ENCODE measurements at places on chromosomes 1 and 21.

DNA sequence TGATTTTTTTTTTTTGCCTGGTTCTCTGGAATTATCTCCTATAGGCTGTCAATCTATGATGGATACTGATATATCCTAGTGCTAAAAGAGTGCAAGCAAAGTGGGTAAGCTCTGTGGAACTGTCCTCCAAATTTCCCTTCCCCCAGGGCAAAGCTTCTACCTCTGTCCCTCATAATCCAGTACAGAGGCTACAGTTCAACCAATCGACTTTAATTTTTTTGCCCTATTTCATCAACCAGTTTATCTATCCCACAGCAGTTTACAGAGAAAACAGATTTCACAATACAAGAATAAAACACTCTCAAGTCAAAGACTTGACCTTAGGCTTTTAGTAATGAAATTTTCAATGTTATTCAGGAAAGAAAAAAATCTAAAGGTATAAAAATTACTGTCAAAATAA lies 13.9 kb downstream of the PUM1 start:
- DNase-seq: no peak

GRCh38 chr1:214470132-214470531 lies 81.3 kb downstream of the PTPN14 start:
- no peak for DNase-seq

GRCh38 chr1:64624808-64625207 lies 120.1 kb upstream of the RAVER2 start:
- DNase-seq: no peak

- DNase-seq: no peak
These were observed 10.5 kb upstream of the GNG12 start for GRCh38 chr1:67843746-67844145.

DNA sequence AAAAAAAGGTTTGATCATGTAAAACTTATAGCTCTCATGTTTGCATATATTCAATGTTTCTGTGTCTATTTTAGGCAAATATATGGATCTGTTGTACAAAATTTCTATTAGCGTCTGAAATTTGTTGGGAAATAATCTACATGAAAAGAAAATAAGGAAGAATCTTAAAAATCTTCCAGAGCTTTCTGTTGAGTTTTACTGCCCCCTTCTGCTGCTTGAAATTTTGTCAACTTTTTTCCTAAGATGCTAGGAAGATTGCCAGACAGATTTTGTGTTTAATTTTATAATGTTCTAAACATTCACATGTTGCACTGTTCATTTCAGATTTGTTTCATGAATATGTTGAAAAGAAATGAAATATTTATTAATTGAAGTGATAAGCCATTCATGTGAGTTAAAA lies 2.5 kb upstream of the PTGS2 start:
- no peak for DNase-seq

DNA sequence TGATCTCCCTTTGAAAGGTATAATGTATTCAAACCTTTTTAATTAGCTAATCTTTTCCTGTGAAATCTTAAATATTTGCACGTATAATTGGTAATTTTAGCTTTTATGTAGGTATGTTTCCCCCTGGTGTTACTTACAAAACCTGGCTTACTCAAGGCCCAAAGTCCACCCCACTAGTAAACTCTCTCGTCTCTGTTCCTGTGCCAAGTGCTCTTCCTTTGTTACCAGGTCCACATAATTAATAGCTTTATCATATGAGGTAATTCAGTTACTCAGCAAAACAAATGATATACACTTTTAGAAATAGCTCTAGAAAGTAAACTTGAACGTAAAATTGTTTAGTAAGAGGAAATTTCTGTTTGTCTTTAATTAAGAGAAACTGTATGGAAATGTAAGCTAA lies 36.7 kb downstream of the NFIA start:
- no peak for DNase-seq

- no peak for DNase-seq
These were observed 280.2 kb downstream of the PTGER3 start for GRCh38 chr1:70767377-70767776.

DNA sequence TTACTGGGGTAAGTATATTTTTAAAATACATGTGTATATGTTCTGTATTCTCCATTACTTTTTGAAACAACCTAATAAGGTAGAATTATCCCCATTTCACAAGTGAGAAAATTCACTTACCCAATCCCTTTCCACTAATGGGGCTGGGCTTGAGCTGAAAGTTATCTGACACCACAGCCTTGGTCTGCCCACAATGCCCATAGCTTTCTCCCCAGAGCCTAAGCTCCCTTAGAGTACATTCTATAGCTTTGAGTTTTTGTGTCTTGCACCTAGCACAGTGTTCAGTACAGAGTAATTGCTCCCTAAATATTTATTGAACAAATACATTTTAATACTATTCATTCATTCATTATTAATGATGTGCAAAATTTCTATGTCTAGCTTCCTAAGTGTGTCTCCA lies 152.7 kb upstream of the RUNX1 start:
- no peak for DNase-seq

GRCh38 chr1:70790232-70790923 lies 257.2 kb downstream of the PTGER3 start:
- no peak for DNase-seq

GRCh38 chr21:32533053-32533452 lies 52.3 kb downstream of the TCP10L start:
- no peak for DNase-seq

DNA sequence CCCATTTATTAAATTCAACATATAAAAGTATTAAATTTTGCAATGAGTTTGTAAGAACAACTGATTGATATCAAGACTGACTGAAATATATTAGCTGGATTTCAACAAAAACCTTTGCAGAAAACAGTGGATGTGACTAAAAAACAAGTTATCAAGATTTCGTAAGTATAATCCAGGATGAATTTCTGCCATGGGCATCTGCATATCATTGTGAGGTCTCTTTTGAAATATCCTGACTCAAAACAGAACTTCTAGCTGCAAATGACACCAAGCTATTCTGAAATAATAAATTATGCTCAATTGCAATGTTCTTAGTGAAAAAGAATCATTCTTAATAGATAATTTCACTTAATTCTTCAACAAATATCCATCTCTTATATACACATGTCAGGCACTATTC lies 52.6 kb downstream of the CD34 start:
- no peak for DNase-seq

DNA sequence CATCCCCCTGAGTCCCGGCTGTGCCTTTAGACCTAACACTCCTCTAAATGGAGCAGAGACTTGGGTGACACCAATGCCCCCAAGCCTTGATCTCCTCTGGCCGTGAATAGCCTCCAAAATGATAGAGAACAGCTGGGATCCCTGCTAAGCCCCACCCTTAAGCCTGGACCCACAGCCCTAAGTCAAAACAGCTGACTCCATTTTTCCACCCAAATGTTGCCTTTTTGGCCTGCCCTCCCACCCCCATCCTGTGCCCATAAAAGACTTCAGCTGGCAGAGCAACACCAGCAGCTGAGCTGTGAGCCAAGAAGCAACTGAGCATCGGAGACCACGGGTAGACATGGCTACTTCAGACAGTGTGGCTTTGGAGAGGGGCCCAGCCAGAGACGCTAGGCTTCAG lies 420.8 kb downstream of the NPHP4 start:
- no peak for DNase-seq

DNA sequence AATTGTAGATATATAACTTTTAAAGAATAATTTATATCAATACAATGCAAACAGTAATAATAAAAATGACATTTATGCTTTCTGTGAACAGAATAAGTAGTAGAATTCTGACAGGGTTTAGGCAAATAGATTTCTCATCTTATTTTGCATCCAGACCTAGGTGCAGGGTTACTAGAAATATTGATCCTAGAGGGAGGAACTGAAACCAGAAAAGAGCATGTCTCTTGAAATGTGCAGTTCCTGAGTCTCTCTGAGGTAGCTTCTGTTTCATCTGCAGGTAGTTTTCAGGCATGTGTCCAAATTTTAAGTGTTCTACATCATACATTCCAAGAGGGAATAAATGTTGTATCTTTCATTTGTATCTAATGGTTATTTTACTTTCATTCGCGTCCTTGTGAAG lies 631.9 kb upstream of the ADGRL4 start:
- DNase-seq: no peak

DNA sequence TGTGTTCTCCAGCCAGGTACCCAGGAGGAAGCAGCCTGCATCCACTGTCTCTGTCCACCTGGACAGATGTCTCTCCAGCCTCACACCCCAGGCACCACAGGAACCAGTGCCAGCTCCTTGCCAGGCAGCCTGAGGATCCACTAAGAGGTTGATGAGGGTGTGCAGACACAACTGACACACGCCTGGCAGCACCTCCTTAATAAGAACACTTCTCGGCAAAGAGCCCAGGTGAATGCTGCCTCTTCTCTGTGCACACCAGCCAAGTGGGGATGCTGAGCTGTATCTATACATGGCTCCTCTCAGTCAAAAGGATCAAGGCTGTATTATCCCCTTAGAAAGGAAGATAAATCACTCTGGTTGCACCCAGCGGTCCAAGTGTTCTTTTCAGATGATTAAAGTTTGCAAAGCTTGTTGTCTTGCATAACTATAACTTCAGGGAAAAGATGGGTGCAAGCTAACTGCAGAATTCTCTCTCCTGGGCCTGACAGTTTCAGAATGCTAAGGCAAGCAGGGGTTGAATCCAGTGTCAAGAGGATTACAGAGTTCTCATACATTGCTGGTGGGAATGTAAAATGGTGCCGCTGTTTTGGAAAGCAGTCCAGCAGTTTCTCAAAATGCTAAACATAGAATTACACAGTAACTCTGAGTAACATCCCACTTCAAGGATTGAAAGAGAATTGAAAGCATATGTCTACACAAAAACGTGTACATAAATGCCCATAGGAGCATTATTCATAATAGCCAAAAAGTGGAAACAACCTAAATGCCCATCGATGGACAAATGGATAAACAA lies 3.7 kb upstream of the CAPN8 start:
- no peak for DNase-seq

DNA sequence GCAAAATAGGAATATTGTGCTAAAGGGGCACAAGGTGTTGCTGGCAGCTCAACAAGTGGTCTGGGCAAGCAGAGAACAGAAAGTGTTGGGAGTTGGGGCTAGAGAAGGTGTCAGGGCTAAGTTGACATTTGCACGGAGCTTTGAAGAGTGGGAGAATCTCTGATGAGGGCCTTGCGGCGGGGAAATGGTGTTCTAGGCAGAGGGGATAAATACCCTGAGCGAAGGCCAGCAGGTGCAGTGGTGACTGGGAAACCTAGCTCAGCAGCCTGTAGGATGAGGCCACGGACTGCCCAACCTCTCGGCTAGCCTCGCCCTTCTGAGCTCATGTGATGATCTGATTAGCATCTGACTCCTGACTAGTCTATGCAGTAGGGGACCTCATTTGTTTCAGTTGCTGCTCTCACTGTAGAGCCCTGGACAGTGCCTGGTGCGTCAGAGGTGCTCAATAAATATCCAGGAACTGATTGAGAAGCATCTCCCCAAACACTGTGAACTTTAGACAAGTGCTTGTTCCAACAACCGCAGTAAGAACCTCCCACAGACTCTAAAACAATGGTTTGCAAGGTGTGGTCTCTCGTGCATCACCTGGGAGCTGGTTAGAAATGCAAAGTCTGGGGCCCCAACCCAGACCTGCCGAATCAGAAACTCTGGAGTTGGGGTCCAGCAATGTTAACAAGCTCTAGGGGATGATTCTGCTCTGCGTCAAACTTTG lies 1.0 kb upstream of the FOXO6 start:
- peak; percentile 27 for DNase-seq

GRCh38 chr1:161945306-161946060 lies 78.2 kb downstream of the OLFML2B start:
- DNase-seq: no peak

GRCh38 chr1:13950637-13951036 lies 250.6 kb downstream of the PRDM2 start:
- no peak for DNase-seq

DNA sequence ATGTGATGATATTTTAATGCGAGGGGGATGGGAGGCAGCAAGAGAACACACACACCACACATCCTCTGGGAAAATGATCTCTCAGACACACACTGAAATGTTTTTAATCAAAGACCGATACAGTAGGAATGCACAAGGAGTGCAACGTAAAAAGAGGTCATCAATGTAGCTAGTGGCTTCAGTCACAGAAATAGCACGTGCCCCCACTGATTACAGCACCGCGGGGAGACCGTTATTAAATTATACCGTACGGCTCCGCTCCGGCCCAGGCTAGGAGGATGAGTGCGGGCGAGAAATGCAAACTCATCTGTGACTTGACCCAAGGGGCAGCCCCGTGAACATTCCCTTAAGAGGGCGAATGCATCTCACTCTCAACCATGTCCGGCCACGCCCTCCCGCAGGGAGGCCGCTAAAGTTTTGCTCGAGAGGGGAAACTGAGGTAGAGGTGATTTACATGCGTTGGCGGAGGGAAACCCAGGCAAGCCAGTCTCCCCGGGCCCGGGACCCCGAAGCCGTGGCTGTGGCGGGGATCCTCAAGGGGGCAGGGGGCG lies 552 bp downstream of the UBR4 start:
- DNase-seq: peak; percentile 61

DNA sequence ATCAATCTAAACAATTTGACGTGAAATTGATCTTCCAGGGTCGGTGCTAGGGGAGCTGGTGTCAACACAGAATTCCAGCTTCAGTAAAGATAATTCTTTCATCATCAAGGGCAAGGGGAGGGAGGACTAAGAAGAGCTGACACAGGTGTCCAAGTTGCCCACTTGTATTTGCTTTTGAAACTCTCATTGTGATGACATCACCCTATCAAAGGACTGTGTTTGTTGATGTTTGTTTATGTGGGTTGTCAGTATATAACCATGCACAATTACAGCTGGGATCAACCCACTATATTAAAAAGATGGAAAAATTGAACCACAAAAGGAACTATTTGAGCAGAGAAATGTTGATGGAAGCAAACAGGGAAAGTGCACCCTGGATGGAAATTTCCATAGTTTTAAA lies 48.8 kb downstream of the ZC3H11B start:
- no peak for DNase-seq

- peak; percentile 33 for DNase-seq
These were observed 38.3 kb downstream of the STUM start for GRCh38 chr1:226586650-226587422.

DNA sequence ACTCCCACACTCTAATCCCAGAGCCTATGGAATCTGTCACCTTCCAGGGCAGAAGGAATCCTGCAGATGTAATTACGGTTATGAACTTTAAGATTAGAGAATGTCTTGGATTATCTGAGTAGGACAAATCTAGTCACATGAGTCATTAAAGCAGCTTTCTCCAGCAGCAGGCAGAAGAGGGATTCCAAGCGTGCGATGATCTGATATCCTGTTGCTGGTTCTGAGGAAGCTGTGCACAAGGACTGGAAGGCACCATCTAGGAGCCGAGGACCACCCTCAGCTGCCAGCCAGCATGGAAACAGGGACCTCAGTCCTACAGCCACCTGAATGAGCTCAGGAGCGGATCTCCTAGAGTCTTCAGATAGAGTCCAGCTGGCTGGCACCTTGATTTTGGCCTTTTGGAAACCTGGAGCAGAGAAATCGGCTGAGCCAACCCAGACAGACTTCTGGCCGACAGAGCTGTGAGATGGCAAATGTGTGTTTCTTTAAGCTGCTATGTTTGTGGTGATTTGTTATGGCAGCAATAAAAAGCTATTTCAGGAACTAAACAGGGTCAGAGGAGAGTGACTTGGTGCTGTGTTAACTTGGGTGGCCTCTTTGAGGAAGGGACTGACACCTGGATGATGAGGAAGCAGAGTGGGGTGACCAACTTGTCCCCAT lies 34.5 kb downstream of the LRRN2 start:
- DNase-seq: no peak
